ENCODE measurements at places on chromosomes 1 and 21.

- DNase-seq: no peak
Observed at GRCh38 chr1:107273515-107273914, 132.7 kb downstream of the NTNG1 start.

DNA sequence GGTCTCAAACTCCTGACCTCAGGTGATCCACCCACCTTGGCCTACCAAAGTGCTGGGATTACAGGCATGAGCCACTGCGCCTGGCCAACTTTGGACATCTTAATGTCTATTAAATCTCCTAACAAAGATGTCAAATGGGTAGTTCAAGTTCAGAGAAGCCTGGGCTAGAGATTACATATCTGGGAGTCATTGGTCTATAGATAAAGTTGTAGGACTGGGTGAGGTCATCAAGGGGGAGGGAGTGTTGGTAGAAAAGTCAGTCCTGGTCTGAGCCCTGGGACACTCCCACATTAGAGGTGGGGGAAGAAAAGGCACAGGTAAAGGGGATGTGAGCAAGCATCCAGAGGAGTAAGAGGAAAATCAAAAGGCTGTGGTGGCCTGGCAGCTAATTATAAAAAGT is 6.6 kb downstream of the UBIAD1 start:
- DNase-seq: no peak

GRCh38 chr1:110055493-110056284 is 14.8 kb downstream of the ALX3 start:
- no peak for DNase-seq

DNA sequence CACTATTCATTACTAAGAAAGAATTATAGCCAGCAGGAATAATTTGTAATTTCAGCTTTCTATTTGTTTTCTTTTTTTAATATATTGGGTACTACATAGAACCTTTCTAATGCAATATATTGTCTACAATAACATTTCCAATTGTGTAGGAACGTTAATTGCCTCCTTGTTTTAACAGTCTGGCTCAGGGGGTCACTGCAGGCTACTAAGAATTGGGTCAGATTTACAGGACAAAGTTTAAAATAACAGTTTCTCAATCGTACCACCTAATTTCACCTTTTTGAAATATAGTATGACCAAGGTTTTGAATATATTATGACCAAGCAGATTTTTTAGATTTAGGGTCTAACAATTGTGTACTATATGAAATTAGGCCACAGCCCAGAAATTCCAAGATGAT is 2.4 kb downstream of the CFH start:
- DNase-seq: no peak

DNA sequence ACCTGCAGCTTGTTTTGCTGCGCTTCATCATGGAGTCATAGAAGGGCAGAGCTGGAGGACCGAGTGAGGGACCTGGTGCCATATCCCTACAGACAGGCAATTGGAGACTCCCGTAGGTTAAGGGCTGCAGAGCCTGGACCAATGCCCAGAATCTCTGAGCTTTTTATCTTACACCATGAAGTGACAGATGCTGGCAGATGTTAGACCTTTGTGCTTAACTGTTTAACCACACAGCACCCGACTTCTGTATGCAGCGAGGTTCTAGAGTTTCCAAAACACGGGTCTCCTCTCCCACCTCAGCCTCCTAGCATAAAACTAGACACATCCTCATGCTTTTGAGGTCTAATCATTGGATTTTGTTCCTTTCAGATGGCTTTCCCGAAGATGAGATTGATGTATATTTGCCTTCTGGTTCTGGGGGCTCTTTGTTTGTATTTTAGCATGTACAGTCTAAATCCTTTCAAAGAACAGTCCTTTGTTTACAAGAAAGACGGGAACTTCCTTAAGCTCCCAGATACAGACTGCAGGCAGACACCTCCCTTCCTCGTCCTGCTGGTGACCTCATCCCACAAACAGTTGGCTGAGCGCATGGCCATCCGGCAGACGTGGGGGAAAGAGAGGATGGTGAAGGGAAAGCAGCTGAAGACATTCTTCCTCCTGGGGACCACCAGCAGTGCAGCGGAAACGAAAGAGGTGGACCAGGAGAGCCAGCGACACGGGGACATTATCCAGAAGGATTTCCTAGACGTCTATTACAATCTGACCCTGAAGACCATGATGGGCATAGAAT is 47.6 kb downstream of the B3GALT5 start:
- no peak for DNase-seq

GRCh38 chr1:30444401-30444800 is 279.0 kb downstream of the MATN1 start:
- DNase-seq: no peak

- no peak for DNase-seq
Observed at GRCh38 chr1:74468982-74469603, 43.3 kb downstream of the LRRC53 start.

DNA sequence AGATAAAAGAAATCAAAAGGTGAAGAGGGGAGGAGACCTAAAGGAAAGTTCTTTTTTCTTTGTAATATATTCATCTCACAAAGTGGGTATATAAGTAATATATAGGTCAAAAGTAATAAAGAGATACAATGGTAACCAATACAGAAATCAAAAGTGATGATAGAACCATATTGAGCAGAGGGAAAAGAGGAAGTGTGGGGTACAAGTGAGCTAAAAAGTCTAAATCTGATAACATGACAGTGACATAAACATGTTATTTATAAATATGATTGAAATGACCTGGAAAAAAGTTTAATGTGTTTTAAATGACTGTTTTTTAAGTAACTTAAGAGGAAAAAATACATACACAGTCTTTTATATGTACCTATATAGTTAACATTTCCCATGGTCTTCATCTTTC is 70.5 kb downstream of the MRPL39 start:
- no peak for DNase-seq

DNA sequence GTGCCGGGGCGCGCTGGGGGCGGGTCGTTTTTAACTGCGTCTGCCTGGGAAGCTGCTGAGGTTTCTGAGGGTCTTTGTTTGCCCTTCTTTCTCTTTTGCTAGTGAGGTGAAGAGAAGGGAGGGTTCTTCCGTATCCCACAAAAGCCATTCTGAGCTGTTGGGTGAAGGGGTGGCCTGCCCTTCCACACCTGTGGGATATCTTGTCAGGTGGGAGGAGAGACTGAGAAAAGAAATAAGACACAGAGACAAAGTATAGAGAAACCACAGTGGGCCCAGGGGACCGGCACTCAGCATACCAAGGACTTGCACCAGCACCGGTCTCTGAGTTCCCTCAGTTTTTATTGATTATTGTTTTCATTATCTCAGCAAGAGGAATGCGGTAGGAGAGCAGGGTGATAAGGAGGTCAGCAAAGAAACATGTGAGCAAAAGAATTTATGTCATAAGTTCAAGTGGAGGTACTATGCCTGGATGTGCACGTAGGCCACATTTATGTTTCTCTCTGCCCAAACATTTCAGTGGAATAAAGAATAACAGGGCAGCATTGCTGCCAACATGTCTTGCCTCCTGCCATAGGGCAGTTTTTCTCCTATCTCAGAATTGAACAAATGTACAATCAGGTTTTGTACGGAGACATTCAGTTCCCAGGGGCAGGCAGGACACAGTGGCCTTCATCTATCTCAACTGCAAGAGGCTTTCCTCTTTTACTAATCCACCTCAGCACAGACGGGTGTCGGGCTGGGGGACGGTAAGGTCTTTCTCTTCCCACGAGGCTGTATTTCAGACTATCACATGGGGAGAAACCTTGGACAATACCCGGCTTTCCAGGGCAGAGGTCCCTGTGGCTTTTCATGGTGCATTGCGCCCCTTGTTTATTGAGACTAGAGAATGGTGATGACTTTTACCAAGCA is 972 bp downstream of the PGBD2 start:
- no peak for DNase-seq

- no peak for DNase-seq
Observed at GRCh38 chr1:119222271-119222670, 81.8 kb upstream of the WARS2 start.

DNA sequence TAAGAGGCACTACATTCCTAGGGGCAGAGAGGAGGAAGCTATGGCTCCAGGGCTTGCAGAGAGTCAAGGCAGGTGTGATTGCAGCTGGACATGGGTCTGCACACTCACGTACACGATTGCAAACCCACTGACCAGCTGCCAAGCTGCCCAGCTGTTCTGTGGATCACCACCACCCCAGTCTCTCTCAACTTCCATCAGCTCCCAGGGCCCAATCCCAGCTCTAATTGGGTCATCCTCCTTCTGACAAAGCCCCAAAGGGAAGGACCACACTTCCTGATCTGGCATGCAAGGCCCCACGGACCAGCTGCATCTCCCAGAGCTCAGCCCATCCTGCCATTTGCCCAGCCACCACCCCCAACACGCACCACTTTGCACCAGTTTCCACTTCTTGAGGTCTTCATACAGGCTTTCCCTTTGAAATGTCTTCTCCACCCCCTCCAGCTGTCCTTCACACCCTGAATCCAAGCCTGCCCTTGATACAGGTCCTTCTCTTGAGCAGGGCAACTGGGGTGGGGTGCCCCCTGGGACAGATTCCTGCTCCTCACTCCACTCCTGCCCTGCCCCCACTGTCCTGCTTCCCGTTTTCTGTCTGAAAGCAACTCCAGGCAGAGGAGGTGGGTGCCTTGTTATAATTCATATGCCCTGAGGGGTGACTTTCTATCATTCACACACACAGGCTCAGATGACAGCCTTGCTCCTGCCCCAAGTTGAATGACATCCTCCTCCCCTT is 179.4 kb upstream of the EDN2 start:
- no peak for DNase-seq

GRCh38 chr1:29953961-29954360 is 717.6 kb downstream of the PTPRU start:
- no peak for DNase-seq

- DNase-seq: no peak
Observed at GRCh38 chr21:44460441-44460755, 5.1 kb downstream of the LRRC3 start.

- no peak for DNase-seq
Observed at GRCh38 chr1:235986869-235987268, 78.0 kb downstream of the NID1 start.

DNA sequence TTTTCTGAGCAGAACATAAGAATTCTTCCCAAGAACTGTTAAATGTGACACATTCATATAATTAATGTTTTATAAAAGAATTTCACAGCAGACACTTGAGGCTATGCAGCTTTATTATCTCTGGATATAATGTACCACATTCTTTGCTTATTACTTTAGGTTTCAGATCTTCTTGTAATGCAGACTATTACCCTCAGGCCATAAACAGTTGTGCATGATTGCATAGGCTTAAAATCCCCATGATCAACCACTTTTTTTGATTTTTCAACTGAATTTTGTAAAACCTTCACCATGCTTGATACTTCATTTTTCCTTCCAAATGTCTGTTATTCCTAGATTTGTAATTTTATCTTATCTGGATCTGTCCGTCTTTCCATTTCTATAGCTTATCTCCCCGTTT is 1355.7 kb downstream of the BRINP3 start:
- no peak for DNase-seq

All from T-helper 17 cell (primary cell).